ENCODE measurements at places on chromosomes 7 and 10.
A peak's percentile ranks its signal among the peaks of the same experiment; 100 is the strongest.

DNA sequence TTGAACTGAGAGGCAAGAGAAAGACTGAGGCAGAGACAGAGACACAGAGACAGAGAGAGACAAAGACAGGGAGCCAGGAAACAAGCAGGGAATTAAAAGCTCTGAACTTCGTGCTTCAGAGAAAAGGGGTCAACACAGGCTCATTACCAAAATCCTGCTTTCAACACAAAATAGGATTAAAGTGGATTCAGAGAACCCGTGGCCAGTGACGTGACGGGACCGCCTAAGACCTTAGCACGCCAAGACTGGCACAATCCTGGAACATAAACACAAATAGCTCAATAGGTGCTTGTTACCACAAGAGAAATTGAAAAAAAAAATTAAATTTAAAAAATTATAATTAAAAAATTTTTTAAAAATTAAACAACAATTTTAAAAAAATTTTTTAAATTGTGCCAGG, 21.5 kb downstream of the ASB13 start:
- no peak for DNase-seq

DNA sequence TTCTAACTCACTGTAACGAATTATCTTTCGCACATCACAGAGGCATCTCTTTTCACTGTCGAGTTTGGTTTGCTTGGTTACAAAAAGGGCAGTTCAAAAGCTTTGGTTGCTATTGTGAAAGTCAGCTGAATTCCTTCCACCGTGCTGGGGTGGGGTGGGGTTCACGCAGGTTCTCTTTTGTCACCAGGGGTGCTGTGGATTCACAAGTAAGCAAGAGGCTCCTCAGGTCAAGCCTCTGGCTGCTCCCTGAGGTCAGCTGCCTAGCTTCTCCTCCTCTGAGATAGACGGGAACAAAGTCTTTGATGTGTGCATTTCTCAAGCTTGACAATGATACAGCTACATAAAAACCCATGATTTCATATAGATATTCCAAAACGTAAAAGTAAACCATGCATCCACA, 47.7 kb downstream of the EGFR start:
- DNase-seq = no peak

DNA sequence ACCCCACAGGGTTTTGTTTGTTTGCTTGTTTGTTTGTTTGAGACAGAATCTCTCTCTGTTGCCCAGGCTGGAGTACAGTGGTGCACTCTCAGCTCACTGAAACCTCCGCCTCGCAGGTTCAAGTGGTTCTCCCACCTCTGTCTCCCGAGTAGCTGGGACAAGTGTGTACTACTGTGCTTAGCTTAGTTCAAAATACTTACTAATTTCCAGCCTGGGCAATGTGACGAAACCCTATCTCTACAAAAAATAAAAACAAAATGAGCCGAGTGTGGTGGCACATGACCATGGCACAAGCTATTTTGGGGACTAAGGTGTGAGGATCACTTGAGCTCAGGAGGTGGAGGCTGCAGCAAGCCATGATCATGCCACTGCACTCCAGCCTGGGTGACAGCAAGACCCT, 15.2 kb upstream of the PRPF18 start:
- no peak for DNase-seq

- DNase-seq = peak; percentile 1
Observed at GRCh38 chr10:101938305-101939007, 94.9 kb upstream of the KCNIP2 start.

DNA sequence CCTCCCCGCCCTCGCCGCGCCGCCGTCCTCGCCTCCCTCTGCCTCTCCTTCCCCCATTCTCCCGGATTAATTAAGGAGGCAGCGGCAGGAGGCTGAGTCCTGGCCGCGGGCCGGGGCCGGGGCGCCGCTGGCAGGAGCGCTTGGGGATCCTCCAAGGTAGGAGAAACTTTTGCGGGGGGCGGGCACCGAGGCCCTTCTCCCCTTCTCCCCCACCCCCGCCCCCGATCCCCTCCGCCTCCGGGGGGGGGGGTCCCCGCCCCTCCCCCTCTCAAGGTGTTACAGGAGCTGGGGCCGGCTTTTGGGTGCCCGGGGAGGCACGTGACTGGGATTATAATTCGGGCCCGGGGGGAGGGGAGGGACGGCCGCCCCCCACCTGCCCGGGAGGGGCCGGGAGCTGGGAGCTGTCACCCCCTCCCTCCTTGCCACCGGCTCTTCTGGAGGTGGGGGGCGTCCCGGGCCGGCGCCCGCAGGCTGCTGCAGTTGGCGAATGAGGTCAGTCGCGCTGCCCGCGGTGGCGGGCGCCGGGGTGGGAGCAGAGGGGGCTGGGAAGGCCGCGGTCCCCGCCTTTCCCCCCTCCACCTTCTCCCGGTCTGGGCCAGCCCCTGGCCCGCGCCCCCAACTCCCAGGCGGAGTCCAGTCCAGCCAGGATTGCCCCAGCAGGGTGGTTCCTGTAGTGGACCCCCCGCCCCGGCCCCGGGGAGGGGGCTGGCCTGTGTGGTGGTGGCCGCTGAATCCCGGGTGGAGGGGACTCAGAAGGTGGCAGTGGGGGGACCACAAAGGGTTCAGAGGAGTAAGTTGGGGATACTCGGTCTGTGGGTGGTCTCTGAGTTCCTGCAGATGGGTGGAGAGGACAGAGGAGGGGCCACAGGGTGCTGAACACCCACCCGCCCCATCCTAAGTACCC, 567 bp downstream of the GTF2IRD1 start:
- no peak for DNase-seq
